NCI-H1436 (cell line): ENCODE measurements at places on chromosomes 5 and 9.

- no peak for DNase-seq
These were observed 48.7 kb upstream of the ORM1 start for GRCh38 chr9:114274217-114274616.

GRCh38 chr5:111635151-111635902, 121.7 kb downstream of the NREP start:
- no peak for DNase-seq

DNA sequence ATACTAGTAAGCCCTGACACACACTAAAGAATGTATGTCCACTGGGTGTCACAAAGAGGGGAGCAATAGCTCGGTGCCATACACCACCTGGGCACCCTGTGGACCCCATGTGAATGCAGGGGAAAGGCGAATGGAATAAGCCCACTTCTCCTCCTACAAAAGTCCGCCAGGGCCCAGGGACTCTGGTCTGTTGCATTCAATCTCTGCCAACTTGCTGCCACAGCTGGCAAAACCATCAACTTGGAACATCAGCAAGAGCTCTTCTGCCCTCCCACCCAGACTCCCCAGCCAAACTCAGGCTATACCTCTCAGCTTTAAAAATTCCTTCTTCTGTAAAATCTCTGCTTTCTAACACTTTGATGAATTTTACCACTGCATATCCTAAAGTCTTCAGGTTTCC, 54.5 kb downstream of the PFDN1 start:
- DNase-seq = no peak

- no peak for DNase-seq
These were observed 174.7 kb downstream of the CACNA1B start for GRCh38 chr9:138052322-138052615.
